Activated T-cell treated with anti-CD3 and anti-CD28 coated beads, Interleukin-2, amount 50 U/mL, for 1 hour (primary cell): ENCODE measurements at places on chromosomes 3 and 15.

DNA sequence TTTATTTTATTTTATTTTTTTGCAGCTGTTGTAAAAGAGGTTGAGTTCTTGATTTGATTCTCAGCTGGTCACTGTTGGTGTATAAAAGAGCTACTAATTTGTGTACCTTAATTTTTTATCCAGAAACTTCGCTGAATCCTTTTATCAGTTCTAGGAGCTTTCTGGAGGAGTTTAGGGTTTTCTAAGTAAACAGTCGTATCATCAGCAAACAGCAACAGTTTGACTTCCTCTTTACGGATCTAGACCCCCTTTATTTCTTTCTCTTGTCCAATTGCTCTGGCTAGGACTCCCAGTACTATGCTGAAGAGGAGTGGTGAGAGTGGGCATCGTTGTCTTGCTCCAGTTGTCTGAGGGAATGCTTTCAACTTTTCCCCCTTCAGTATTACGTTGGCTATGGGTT is 165.8 kb upstream of the KCNMB2 start:
- DNase-seq = no peak

- DNase-seq = no peak
Measured at GRCh38 chr3:35733341-35733740, 94.0 kb downstream of the ARPP21 start.

DNA sequence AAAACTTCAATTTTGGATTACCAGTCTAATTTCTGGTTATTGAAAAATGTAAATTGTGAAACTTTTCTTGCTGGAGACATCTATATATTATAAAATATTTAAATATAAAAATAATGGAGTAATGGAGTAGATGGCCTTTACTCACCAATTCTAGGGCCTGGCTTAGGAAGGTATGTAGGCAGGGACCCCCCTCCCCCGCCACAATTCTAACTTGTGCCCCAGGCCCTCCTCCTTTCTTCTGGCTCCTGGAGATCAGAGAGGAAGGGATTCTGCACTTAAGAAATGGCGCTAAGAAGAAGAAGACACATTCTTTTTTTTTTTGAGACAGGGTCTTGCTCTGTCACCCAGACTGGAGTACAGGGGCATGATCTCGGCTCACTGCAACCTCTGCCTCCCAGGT is 49.5 kb downstream of the CGNL1 start:
- no peak for DNase-seq

DNA sequence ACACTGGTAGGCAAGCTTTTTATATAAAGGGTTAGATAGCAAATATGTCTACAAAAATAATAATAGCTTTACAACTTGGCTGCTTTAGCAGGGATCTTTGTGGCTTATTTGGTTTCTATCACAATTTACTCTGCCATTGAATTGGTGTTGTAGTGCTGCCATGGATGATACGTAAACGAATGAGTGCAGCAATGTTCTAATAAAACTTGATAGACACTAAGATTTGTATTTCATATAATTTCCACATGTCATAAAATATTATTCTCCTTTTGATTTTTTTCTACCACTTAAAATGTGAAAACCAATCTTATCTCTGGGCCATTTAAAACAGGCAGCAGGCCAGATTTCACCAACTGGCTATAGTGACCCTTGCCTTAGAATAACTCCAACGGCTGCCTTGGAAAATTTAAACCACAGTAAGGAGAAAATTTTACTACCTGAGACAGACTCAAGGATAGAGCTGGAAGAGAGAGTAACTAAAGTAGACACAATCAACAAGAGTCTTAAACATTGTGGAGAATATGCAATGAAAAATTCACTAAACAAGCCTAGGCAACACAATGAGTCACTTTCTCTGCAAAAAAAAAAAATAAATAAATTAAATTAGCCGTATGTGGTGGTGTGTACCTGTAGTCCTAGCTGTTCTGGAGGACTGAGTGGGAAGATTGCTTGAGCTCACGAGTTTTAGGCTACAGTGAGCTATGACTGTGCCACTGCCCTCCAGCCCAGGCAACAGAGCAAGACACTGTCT is 8.1 kb downstream of the NPHP3 start:
- DNase-seq = no peak

GRCh38 chr3:24578951-24579421 is 84.3 kb upstream of the THRB start:
- no peak for DNase-seq

GRCh38 chr15:85318048-85318731 is 62.2 kb upstream of the AKAP13 start:
- no peak for DNase-seq

DNA sequence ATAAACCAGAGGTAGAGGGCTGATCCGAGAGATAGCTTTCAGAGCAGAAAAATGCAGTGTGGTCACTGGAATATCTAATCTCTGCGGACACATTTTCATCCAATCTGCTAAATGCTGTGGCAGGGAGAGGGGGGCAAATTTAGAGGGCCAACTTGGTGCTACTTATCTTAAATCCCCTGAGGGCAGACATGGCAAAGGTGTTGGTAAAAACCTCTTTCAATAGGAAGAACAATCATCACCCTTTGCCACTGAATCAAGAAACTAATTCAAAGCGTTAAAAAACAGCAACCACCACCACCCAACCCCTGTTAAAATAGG is 152.9 kb downstream of the MECOM start:
- DNase-seq = no peak

DNA sequence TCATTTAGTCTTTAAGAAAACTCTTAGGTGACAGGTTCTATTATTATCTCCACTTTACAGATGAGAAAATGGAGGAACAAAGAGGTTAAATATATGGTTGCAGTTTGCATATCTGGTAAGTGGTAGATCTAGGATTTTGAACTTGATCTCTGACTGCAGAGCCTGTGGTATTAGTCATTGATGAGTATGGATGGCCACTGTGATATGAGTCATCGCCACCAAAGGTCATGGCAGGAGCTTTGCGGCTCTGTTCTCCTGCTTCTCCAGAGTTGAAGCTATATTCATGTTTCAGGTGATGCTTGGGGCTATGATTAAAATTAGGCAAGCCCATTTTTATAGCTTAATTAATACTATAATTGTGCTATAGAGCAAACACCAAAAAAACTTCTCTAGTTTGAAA is 306.2 kb upstream of the DPPA4 start:
- DNase-seq = no peak

DNA sequence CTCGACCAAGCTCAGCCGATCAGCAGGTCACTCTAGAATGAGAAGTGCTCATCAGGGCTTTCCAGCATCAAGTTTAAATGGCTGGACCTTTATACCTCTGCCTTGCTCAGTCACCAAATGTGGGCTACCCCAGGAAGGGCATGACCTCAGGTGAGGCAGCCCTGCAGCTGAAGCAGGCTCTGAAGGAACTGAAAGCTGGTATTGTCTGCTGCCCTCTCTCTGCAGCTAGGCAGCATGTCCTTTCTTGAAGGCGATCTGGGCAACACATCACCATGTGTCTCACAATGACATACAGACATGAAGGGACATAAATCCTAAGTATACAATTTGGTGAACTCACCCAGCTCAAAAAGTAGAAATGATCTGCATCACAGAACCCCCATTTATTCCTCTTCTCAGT is 38.7 kb upstream of the ARID3B start:
- DNase-seq = no peak

DNA sequence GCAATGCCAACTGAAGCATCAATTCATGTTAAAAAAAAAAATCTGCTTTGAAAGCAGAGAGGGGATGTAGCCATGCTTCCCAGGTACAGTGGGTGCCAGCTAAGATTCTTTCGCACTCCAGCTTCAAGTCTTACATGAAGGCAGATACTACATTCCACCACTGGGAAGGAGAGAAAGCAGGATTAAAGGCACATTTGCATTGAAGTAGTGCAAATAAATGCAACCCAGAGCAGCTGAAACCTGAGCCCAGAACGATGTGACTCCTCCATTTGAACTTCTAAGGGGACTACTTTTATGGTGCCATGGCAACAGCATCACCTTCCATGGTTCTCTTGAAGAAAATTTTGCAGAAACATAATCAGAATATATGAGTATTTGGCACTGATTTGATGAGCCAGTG is 19.1 kb upstream of the GJD2 start:
- no peak for DNase-seq

GRCh38 chr15:38536201-38536676 is 28.4 kb downstream of the RASGRP1 start:
- no peak for DNase-seq

GRCh38 chr3:135757421-135757820 is 208.1 kb upstream of the PPP2R3A start:
- DNase-seq = no peak

GRCh38 chr3:156664831-156665178 is 9.6 kb upstream of the TIPARP start:
- no peak for DNase-seq

DNA sequence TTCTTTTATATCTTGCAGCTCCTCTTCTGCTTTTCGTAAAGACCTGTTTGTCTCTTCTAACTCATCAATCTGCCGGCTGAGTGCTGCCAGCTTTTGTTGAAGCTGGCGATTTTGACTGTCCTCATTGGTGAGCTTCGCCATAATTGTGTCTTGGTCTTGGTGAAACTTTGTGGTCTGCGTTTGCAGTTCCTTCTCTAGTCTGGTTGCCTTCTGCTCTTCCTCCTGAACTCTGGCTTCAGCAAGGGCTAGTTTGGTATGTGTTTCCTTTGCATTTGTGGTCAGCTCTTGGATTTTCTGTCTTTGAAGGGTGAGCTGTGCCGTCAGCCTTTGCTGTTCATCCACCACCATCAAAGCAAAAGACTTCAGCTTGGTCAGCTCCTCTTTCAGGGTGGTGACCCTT is 32.9 kb downstream of the CMSS1 start:
- no peak for DNase-seq

GRCh38 chr15:76312540-76313174 is 1.4 kb upstream of the ETFA start:
- no peak for DNase-seq

DNA sequence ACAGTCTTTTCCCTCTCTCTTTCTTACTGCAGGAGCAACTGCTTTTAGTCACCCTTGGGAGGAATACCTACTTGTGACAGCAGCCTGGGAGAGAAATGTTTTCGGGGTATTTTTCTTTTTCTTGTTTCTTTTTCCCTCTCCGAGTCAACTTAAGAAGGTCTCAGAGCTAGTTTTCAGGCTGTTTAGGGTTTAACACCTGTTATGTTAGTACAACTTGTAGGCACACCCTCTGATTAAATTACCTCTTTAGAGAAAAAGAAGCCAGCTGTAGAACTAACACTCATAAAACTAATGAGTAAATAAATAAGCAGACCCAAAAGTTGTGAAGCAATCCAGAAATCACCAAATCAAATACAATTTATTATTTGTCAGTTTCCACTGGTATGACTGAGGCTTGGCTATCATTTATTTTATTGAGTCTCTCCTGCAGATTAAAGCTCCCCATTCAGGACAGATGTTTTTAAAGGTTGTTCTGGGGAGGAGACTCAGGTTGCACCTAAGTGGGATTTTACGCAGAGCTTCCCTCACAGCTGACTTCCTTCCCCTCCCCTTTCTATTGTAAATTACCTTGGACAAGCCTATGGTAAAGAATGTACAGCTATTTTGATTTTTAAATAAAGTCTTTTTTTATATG is 112.5 kb downstream of the FOXB1 start:
- DNase-seq = no peak

GRCh38 chr3:102510663-102511062 is 75.8 kb downstream of the ZPLD1 start:
- DNase-seq = no peak

GRCh38 chr3:34219556-34219955 is 421.1 kb downstream of the PDCD6IP start:
- no peak for DNase-seq

DNA sequence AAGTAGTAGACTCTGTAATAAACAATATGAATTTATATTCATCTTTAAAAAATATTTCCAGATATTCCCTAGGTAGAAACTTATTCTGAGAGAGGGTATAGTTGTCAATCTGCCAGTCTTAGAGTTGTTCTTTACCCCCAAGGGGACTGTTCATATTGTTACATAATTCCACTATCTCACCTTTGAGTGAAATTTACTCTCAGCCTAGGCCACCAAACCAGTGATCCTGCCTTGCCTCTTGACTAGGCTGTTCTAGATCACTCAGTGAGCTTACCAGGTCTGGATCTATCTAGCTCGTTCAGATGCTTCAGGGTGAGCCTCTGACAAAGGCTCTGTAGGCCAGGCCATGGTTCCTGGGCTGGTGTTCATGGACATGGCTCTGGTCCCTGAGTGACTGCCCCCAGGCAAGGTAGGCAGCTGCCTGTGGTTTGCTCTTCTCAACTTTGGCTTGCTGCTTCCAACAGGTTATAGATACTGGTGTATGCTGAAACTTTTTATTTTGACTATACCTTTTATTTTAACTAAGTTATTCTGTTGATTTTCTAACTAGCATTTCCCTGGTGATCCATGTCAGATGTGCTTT is 27.6 kb downstream of the ZNF592 start:
- DNase-seq = no peak

GRCh38 chr3:111810909-111811308 is 48.2 kb upstream of the PHLDB2 start:
- no peak for DNase-seq
